ENCODE measurements at places on chromosomes 7 and 10.

DNA sequence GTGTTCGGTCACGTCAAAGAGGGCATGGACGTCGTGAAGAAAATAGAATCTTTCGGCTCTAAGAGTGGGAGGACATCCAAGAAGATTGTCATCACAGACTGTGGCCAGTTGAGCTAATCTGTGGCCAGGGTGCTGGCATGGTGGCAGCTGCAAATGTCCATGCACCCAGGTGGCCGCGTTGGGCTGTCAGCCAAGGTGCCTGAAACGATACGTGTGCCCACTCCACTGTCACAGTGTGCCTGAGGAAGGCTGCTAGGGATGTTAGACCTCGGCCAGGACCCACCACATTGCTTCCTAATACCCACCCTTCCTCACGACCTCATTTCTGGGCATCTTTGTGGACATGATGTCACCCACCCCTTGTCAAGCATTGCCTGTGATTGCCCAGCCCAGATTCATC, 6.5 kb downstream of the PPIF start:
- DNase-seq, result no peak

- no peak for DNase-seq
Observed at GRCh38 chr7:12373580-12374263, 29.9 kb downstream of the VWDE start.

- DNase-seq, result no peak
Observed at GRCh38 chr7:143177374-143178119, 5.7 kb upstream of the TAS2R39 start.

DNA sequence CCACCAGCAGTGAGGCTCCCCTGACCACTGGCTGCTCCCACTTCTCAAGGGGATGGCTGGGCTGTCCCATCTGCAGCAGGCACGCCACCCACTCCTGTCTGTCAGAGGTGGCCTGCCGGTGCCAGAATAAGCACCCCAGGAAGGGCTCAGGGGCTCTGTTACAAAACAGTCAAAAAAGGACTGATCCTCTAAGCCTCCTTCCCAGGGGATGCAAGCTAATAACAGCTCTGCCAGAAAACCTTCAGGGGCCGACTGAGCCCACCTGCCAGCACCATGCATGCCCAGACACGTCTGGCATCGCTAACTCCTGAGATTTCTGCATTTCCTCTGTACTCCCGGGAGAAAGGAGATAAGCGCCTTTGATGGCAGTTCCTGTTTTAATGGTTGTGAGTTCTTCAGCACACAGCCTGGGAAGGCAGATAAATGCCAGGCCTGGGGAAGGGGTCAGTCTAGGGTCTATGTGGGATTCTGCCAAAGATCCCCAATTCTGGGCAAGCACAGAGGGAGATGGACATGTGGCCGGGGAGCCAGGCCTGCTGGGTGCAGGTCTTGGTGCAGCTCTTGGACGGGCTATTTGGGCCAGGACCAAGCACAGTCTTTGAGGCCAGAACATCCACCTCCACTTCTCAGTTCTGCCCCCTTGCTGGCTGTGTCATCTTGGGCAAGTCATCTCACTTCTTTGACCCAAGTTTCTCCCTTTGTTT, 128.4 kb downstream of the ARHGAP22 start:
- no peak for DNase-seq

DNA sequence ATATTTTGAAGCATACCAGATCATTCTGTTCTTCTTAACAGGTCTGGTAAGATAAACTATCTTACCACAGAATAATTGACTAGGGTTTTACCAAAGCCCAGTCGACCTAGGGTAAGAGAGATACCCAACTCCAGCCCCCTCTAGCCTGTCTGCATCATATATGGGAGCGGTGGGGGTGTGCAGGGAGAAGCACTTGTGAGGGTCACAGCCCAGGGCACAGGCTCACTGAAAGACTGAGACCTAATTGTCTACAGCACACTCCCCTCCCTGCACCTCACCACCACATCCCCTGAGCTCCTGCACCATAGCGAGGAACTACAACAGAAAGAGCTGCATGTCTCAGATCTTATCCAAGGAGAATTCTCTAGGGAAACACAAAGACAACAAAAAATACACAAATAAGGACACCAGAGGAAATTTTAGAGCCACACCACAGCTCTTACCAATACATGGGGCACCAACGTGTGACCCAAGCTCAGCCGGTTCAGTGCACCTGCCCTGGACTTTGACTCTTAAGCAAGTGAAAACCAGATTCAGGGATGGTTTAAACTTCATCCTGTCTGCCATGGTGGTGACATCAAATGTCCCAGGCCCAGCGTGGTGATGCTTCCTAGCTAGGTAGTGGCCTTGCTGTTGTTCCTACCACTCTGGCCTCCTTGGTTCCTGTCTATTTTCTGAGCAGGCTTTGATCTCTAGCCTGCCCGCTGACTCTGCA, 150.8 kb downstream of the HERPUD2 start:
- DNase-seq, result no peak

GRCh38 chr10:114956466-114956865, 18.5 kb downstream of the TRUB1 start:
- peak; percentile 49 for DNase-seq

- DNase-seq, result no peak
Observed at GRCh38 chr10:120475844-120476791, 19.1 kb downstream of the PLPP4 start.

GRCh38 chr7:19560111-19560883, 148.5 kb downstream of the POLR1F start:
- peak; percentile 65 for DNase-seq

GRCh38 chr10:24690961-24691512, 32.6 kb downstream of the ARHGAP21 start:
- peak; percentile 63 for DNase-seq

DNA sequence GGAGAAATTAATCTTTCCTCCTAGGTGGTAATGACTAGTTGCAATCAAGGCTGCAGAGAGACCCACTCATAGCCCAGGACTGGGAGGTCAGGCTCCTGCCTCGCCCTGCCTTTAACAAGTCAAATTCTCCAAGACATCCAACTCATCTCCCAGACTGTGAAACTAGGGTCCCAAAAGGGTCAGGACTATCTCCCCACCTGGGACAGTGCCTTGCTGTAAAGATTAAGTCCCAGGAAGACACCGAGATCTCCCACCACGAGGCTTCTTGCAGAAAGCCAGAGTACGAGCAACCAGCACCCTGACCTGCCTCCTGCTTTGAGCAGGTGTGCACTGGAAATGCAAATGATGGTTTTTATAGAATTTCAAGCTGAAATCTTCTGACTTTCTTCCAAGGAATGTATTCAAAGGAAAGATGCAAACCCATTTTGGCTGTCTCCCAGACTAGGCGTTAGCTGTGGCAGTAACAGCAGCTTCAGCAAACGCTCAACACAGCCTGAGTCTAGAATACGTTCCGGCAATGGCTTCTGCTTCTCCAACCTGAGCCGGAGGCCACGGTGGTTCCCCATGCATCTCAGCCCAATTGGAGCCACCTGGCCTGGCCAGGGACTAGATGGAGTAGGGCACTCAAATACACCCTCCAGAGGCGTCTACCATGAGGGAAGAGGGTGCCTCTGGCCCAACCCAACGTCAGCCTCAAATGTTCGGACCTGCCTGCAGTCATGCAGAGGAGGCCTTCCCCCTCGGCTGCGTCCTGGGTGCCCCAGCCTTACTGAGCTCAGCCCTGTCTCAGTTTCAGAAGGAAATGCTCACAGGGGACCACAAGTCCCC, 170.4 kb downstream of the PRKAG2 start:
- no peak for DNase-seq
